NCI-H1930 (cell line): ENCODE measurements at places on chromosomes 4 and X.

GRCh38 chr4:508675-509638 is 9.9 kb downstream of the PIGG start:
- DNase-seq, result no peak

GRCh38 chrX:13790206-13791131 is 26.4 kb downstream of the GPM6B start:
- no peak for DNase-seq

- DNase-seq, result no peak
Measured at GRCh38 chr4:77662396-77662795, 56.8 kb downstream of the CXCL13 start.

- DNase-seq, result no peak
Measured at GRCh38 chr4:39452153-39452859, 6.4 kb downstream of the RPL9 start.

DNA sequence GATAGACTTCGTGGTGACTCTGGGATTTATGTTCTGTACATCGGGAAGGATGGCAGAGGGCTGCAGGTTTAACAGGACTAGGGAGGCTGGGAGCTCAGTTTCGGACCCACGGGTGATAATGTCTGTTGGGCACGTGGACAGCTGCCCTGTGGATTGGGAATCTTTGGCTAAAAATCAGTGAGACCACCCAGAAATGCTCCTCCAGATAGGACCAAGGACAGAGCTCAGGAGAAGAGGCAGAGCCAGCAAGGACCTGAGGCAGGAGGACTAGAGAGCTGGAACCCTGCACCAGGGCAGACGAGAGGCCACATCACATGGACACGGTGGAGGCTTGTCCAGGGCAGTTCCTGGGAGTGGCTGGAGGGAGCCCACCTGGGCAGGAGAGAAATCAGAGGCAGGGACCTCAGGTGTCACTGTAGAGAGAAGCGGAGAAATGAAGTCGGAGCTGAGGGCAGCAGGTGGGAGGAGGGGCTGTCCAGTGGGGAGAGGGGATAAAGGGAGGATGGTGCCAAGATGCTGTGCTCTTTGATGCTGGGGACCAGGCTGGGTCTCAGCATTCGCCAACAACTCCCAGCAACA is 79.2 kb downstream of the CPZ start:
- DNase-seq, result no peak

DNA sequence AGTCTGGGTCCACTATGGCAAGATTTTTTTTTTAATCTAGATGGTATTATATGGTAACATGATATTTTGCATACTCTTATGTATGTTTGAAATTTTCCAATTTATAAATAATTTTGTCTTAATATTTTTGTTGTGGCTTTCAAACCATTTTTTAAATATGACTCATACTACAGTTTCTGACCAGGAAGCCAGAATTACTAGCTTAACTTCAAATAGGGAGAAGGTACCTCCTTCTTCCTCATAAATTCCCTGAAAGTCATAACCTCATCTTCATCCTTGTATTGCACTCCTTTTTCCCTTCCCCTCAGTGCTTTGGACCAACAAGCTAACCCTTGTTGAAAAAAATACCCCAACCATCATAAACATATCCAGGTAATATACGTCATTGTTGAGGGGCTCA is 21.6 kb downstream of the ARAP2 start:
- no peak for DNase-seq

DNA sequence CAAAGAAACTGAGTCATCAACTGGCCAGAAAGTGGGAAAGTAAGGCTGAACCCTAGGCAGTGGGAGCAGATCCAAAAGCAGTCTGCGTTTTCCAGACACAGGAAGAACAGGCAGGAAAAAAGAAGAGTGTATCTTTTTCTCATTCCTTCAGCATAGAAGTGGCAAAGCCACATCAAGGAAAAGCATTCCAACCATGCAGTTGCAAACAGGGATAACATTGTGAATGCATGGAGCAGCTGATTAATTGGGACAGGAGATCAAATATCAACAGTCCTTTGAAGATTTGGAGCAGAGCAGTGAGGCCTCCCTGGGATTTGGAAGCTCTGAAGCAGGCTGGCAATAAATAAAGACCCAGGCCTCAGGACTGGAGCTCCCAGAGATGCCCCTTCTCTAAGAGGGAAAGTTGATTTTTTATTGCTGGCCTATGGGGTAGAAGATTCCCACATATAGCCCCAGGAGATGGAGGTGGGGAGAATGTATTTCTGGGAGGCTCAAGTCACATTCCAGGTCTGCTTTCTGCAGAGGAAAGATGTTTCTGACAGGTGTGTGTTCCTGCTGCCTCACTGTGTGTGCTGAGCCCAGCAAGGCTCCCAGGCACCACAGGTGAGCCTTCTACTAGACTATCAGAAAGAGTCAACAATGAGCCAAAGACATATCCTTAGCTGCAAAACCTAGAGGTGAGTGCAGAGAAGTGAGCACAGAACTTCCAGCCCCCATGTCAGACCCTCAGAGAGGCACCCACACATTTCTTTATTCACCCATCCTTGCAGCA is 222.5 kb downstream of the RAB28 start:
- no peak for DNase-seq

DNA sequence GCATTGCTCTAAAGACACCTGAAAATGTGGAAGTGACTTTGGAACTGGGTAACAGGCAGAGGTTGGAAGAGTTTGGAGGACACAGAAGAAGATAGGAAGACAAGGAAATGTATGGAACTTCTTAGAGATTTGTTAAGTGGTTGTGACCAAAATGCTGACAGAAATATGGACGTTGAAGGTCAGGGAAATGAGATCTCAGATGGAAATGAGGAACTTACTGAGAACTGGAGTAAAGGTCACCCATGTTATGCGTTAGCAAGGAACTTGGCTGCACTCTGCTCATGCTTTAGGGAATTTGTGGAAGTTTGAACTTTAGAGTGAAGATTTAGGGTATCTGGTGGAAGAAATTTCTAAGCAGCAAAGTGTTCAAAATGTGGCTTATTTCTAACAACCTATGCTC is 99.4 kb downstream of the FAM13A start:
- DNase-seq, result no peak

DNA sequence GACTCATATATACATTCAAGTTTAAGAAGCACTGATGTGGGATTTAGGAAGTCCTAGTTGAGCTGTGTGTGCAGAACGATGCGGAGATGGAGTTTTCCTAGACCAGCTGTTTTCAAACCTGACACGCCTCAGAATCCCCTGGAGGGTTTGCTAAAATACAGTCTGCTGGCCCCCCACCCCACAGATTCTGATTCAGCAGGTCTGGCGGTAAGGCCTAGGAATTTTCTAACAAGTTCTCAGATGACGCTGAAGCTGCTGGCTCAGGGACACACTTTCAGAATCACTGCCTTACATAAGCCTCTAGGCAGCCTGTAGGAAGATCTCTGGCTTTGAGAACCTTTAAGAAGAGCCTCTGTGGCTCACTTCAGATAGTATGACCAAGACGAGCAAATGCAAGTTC is 73.1 kb downstream of the PHEX start:
- DNase-seq, result no peak

DNA sequence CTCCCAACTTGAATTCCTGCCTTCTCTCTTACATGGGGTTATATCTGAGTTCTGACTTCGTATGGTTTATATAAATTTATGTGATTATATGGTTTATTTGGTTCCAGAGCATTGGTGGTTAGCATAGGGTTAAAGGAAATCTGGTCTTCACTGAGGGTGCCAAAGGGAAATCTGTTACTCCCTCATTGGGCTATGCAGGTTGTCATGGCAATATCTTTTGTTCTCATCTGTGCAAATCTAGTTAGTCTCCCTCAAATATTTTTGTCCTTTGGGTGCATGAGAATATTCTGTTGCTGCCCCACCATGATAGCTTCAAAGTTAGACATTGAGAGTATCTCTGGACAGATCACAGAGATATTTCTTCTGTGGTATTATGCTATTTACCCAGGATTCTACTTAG is 71.8 kb upstream of the OTUD4 start:
- no peak for DNase-seq

- DNase-seq, result no peak
Measured at GRCh38 chr4:75989846-75990528, 758 bp downstream of the SDAD1 start.

DNA sequence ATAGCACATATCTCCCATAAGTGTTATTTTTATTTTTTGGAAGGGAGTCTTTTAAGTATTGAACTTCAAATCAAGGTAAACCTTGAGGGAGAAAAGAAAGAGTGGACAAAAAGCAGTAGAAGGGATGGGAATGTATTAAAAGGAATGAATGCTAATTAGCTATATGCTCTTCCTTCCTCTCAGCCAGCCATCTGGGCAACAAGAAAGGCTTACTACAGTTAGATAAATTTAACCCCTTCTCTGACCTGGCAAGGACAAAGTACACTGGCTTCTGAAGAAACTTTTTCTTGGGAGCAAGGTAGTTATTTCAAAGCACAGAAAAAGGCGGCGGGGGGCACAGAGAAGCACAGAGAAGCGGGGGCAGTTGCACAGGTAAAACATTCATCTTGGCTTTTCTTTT is 54.6 kb downstream of the GAB1 start:
- DNase-seq, result no peak

- no peak for DNase-seq
Measured at GRCh38 chrX:143661286-143661685, 25.4 kb upstream of the SLITRK4 start.

DNA sequence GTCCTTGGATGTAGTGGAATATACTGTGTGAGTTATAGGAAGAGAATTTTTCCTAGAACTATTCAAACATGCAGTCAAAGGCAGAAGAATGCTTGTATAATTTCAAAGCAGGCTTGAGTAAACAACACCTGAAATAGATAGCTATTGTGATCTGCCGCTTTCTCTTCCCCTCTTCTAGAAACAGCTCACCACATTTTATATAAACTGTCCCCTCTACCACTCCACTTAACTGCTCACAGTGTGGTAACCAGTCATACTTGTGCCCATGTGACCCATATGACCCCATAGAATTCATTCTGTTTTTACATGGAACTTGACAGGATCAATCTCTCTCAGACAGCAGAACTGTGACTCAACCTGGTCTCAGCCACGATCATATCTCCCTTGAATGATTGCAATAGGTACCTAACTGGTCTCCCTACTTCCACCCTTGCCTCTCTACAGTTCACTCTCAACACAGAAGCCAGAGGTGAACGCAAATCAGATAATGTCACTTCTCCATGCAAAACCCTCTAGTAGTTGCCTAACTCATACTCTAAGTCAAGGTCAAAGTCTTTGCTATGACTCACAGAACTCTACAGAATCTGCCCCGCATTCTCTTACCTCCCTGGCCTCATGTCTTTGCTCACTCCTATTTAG is 85.6 kb upstream of the EFHC2 start:
- no peak for DNase-seq

DNA sequence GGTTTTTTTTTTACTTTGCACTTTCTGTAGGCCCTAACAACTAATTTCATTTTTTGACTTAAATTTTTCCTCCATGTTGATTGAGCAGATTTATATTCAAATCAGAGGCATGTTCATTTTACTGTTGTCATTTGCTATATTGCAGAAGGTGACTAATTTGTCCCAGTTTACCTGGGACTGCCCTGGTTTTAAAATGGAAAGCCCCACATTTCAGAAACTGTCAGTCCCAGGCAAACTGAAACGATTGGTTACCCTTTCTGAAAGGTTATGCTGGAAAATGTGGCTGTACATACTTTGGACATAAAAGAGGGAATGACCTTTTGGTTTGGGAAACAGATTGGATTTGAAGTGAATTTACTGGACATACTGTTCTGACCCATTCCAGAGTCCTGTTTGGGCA is 160.0 kb downstream of the SPCS3 start:
- DNase-seq, result no peak

- no peak for DNase-seq
Measured at GRCh38 chr4:141074098-141074878, 59.0 kb downstream of the RNF150 start.

DNA sequence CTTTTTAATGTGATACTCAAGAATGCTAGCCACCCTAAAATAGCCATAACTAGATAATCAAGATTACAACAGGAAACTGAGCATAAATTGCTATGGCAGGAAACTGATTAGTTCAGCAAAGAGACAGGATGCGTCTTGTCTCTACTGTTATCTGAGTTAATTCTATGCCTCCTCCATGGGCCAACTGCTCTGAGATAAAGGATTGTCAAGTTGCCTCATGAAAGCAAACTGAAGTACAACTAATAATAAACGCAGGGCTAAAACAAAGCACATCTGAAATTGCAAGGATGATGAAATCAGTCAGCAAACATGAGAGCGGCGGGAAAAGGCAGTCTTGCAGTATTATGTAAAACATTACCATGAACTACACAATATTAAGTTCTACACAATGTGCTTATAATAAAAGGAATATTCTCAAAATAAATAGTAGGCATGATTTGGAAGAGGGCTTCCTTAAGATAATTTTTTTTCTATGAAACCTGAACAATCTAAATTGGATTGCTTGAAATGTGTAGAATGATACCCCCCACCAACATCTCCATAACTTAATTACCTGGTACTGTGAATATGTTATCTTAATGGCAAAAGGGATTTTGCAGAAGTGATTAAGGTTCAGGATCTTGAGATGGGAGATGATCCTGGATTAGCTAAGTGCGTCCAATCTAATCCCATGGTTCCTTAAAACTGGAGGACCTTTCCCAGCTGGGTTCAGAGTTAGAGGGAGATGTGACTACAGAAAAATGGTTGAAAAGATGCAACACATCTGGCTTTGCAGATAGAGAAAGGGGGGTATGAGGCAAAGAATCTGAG is 65.9 kb downstream of the ANTXR2 start:
- DNase-seq, result no peak

DNA sequence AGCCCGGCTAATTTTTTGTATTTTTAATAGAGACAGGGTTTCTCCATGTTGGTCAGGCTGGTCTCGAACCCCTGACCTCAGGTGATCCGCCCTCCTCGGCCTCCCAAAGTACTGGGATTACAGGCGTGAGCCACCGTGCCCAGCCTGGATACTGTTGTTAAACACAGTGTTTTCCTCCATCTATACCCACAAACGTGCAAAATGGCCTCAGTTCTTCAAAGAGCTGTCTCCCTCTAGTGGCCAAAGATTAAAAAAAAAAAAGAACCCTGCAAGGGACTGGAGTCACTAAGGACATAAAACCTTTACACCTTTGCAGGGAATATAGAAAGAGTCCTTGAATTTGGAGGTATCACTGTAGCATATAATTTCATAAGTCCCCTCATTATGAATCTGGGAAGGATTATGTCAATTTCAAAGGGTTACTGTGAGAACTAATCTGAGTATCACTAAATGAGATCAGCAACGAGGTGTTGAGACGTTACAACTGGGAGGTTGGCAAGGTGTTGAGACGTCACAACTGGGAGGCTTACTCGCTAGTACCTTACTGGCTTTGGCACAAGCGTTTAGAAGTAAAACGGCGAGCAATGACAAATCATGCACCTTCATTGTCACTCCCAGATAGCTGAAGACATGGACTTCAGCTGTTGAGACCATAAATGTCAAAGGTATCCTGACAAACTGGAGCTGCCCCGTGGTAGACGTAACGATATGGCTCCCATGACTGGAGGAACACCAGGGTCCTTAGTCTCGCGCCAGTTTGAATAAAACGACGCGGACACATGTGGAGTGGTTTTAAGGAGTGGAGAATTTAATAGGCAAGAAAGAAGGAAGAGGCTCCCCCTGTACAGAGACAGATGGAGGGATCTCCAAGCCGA is 33.4 kb upstream of the ENPP6 start:
- DNase-seq, result peak; percentile 14

GRCh38 chr4:127446427-127446885 is 186.3 kb upstream of the INTU start:
- DNase-seq, result no peak

GRCh38 chr4:150161109-150161508 is 82.9 kb downstream of the DCLK2 start:
- no peak for DNase-seq
